ENCODE measurements at places on chromosomes 7 and 10.

- ATAC-seq = peak; percentile 87
These were observed 211.3 kb downstream of the GRID1 start for GRCh38 chr10:86155054-86155921.

DNA sequence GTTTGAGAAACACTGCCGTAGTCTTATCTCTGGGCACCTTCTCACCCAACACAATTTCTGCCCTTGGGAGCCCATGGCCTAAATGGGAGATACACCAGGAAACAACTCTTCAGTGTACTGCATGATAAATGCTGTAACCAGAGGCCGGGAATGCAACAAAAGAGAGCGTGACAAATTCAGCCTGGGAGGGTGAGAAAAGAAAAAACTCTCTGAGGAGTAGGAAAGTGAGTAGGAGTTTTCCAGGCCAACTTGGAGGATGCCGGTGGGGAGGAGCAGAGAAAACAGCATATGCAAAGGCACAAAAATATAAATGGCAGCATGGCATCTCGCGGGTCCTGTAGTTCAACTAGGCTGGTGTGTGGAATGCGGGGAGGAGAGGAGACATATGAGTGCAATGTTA lies 624.5 kb downstream of the PARD3 start:
- ATAC-seq = peak; percentile 62

GRCh38 chr7:492714-493065 lies 27.0 kb downstream of the PDGFA start:
- ATAC-seq = no peak

DNA sequence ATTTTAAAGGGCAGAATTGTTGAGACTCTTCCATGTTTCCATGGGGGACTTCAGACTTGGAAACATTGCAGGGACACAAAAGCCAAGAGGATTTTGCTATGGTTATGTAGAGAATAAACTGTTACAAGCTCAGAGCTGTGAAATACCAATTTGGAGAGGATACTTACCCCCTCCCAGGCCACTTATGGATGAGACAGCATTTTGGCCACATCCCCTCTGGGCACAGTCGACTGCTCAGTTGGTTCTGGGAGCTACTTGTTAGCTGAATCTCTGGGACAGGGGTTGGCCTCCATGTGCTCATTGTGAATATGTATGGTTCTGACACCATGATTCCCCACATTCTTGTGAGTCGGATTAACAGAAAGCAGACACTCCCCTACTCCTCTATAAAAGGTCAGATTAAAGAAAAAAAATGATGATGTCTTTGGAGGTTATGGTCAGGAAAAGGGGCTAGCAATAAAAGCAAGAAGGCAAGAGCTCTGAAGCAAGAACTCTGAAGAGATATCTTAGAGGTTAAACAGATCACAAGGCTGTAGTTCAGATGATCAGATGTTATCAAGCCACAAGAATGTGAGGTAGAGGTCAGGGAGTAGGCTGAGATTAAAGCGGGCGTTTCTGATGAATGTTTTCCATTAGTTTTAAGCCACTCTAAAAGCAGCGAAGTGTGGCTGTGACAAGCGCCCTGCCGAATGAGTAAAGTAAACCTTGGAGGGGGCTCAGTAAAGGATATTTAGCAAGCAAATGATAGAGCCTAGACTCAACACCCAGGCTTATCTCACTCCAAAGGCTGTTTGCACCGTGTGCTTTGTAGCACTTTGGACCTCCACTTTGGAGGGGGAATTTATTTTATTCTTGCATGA lies 17.2 kb downstream of the STAMBPL1 start:
- peak; percentile 88 for ATAC-seq

- ATAC-seq = no peak
These were observed 261.7 kb upstream of the TCERG1L start for GRCh38 chr10:131573256-131573655.

DNA sequence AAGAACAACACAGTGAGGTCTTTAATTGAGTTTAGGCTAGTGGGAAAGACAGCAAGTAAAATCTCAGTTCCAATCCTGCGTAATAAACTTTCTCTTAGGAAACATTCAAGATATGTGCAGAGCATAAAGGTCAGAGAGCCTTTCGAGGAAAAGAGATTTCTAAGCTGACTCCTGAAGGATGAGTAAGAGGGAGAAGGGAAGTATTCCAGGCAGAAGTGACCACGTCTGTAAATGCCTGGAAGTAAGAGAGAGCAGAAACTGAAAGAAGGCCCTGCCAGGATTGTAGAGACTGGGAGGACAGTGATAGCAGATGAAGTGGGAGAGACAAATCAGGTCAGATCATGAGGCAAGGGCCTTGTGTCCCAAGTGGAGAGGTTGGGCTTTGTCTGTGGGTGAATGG lies 41.8 kb downstream of the PNLIPRP3 start:
- no peak for ATAC-seq

- ATAC-seq = no peak
These were observed 105.8 kb downstream of the USP6NL start for GRCh38 chr10:11505639-11506038.

DNA sequence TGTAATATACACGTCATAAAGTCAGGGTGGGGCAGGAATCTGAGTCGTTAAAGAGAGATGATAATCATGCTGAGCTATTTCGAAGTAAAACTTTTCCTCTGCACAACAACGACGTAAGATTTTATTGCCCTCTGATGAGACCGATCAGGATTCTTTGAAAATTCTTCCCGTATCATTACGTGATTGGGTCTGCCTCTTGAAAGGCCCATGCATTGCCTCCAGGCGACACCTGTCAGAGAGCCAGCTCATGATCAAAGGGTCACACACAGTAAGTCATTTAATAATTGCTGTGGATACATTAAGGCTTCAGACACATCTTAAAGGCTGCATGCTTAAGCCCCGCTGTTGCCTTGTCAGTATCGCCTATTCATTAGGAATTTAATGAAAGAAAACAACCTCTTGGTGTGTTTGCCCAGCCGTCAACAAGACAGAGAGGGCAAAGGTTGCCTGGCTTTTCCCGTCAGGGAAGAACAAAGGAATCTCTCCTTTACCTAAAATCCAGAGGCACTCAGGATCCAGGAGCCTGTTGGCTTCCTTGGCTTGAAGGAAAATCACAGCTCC lies 189.0 kb upstream of the SH2B2 start:
- ATAC-seq = no peak

- ATAC-seq = no peak
These were observed 57.8 kb downstream of the GCC1 start for GRCh38 chr7:127527561-127527960.

DNA sequence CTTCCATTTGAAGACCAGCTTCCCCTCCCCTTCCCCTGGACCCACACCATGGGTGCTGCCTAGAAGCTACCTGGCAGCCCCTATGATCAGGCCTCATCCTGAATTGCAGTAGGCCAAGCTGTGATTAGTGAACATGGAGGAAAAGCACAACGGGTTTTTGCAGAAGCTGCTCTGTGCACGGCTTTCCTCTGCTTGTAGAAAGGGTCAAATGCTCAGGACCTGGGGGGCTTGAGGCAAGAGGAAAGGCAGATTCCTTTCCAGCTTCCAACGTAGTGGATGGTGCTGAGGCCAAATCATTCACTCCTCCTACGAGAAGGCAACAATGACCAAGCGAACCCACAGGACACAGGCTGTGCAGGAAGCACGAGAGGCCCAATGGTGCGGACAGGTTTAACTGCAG lies 410.3 kb upstream of the SHH start:
- ATAC-seq = no peak

DNA sequence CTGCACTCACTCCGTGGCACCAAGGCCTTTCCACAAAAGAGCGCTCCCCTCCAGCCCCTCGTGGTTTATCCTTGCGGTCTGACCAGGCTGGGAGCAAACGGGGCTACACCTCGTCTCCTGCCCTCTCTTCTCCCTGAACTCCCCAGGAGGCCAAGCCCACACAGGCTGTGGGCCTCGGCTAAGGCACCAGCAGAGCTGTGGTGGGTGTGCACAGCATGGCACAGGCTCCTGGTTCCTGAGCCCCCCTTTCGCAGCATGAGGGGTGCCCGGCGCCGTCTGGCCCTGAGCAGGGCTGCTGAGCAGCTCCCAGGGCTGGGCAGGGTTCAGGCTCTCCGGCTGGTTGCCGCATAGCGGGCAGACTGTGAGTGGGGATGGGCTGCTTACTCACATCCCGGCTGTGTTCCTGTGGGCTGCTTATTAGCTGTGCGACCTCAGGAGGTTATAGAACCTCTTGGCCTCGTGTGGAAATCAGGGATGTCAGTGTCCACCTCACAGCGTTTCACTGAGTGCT lies 90.4 kb downstream of the ZMIZ1 start:
- peak; percentile 53 for ATAC-seq

- no peak for ATAC-seq
These were observed 60.0 kb upstream of the LRGUK start for GRCh38 chr7:134067164-134067563.

DNA sequence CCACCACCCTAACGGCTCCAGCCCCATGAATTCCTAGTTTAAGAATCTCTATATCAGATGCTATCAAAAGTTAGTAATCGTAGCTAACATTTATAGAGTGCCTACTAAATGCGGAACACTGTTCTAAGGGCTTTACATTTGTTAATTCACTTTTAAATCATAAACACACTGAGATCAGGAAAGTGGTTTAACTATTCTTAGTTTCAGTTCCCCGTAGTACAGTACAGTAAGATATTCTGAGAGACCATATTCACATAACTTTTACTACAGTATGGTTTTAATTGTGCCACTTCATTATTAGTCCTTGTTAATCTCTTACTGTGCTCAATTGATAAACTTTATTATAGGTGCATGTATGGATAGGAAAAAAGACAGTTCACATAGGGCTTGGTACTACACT lies 22.5 kb downstream of the SYPL1 start:
- ATAC-seq = no peak

- peak; percentile 50 for ATAC-seq
These were observed 120.6 kb downstream of the SAMD9 start for GRCh38 chr7:92997152-92997551.

GRCh38 chr10:72834183-72834825 lies 59.2 kb upstream of the OIT3 start:
- ATAC-seq = no peak

GRCh38 chr10:73998929-73999691 lies 1.2 kb downstream of the VCL start:
- peak; percentile 29 for ATAC-seq

- ATAC-seq = no peak
These were observed 76.4 kb downstream of the CELF2 start for GRCh38 chr10:11093771-11094736.

DNA sequence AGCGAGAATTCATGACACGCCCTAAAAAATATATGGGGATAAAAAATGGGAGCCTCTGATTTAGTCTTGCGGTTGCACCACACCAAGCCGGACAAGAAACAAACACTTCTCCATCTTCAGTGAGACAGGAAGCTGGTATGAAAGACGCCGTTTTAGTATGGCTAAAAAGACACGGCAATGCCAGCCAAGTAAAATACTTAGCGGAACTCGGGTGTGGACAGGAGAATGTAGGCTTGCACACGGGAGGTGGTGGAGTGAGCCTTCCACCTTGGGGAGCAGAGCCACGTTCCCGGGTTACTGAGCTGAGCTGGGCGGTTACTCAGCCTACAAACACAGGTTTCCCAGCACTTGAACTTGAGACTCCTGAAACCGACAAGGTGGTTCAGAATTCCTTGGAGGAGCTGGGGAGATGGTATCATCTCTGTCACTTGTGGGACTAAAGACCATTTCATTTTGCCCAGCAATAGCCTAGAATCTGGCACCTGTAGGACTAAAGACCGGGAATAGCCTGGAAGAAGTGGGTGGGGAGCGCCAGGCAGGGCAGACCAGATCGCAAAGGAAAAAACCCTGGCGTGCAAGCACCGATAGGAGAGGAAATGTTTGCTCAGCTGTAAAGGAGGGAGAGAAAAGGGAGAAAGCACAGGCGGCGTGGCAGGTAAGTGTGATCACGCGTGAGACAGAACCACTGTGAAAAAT lies 34.8 kb upstream of the SEPHS1 start:
- no peak for ATAC-seq

DNA sequence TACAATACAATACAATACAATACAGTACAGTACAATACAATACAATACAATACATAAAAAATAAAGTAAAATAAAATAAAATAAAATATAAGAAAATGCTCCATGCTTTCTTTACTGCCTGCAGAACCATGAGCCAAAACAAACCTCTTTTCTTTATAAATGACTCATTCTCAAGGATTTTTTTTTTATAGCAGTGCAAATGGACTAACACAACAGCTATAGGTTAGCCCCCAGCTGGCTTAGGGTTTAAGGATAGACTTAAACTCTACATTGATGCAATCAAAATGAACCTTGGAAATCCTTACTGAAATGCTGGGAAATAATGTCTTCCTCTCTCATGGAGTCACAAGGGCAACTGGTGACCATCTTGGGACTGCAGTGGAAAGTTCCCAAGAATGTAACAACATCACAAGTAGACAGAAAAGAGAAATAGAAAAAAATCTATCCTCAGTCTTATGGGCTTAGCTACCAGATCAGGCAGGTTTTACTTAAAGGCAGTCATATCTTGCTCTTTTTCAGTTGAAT lies 348.9 kb downstream of the ARL4A start:
- ATAC-seq = no peak

- ATAC-seq = no peak
These were observed 22.0 kb downstream of the LAMB4 start for GRCh38 chr7:108108131-108108530.

All from motor neuron (in vitro differentiated cells).